HT1080 (cell line): ENCODE measurements at places on chromosomes 11 and 22. TPM values are rescaled to one million over a fixed set of nuclear protein-coding genes. Genes with fewer than 3 reads are reported as not detected.
A peak's percentile ranks its signal among the peaks of the same experiment; 100 is the strongest.

HDAC10 gene
- total RNA-seq, result 13.6 and 14.5 TPM in 2 replicates

GRCh38 chr22:47152938-47153337 is 390.5 kb downstream of the TBC1D22A start:
- DNase-seq, result no peak

TRIM48 gene
- not detected in 2 replicates for total RNA-seq

MUC5AC gene
- not detected in 2 replicates for total RNA-seq

DNA sequence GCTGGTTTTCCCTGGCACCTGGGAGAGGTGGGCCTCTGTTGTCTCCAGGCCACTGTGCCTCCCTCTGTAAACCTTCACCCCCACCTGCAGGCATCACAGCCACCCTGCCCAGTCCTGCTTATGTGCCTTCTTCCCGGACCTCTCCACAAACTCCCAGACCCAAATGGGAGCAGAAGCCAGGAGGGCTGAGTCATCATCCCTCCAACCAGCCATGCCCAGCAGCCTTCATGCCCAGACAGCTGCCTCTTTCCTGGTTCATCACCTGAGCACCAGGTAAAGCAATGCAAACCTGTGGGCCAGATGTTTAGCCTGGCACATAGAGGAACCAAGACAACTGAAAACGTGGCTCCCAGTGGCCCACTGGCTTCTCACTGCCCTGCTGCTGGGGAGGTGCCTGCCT is 2.1 kb upstream of the TMPRSS4 start:
- DNase-seq, result no peak

- no peak for DNase-seq
Observed at GRCh38 chr11:134574425-134574824, 162.4 kb upstream of the B3GAT1 start.

FADS3 gene
- total RNA-seq, result 61.3 and 65.3 TPM in 2 replicates

GRCh38 chr11:19183646-19184045 is 18.1 kb downstream of the CSRP3 start:
- DNase-seq, result no peak

DNA sequence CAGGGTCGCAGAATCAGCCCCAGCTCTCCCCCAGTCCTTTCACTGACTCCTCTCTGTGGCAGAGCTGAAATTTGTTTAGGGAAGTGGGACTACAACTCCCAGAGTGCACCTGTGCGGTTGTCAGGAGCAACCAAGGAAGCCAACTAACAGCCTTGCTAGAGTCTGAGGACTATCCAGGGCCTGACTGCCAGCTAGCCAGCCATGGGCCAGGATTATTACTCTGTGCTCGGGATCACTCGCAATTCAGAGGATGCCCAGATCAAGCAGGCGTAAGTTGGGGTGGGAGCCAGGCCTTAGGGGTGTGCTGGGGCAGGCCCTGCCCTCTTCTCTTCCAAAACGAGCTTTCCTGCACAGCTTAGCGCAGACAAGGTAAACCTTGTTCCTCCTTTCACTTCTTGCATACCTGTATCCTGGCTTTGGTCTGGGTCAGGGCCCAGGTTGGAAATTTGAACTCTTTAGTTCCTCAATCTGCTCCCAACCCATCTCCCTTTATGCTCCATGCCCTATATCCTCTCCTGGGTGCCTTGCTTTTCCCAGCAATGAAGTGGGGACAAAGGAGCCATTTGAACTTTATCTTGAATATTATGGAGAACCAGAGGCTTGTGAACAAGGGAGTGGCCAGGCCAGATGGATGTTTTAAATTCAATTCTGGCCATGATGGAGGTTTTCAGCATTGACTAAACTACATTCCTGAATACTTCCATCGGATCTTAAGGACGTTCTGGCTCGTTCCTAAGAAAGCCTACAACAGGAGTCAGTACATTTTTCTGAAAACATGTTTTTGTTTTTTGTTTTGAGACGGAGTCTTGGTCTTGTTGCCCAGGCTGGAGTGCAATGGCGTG is at the start of gene DNAJB13:
TSS of gene DNAJB13 (plus strand) at position 158 of the 842 bp plus-strand sequence. CDS start at position 202, 44 bp downstream.
- DNase-seq, result peak; percentile 42

GRCh38 chr11:15935373-15935772 is 421.0 kb downstream of the SOX6 start:
- DNase-seq, result no peak

SYT13 gene
- 0.03 and 0.63 TPM in 2 replicates for total RNA-seq

GRCh38 chr11:66293777-66294625 is 2.3 kb downstream of the TMEM151A start:
- no peak for DNase-seq

- DNase-seq, result no peak
Observed at GRCh38 chr11:131593301-131593700, 222.9 kb downstream of the NTM start.

DNA sequence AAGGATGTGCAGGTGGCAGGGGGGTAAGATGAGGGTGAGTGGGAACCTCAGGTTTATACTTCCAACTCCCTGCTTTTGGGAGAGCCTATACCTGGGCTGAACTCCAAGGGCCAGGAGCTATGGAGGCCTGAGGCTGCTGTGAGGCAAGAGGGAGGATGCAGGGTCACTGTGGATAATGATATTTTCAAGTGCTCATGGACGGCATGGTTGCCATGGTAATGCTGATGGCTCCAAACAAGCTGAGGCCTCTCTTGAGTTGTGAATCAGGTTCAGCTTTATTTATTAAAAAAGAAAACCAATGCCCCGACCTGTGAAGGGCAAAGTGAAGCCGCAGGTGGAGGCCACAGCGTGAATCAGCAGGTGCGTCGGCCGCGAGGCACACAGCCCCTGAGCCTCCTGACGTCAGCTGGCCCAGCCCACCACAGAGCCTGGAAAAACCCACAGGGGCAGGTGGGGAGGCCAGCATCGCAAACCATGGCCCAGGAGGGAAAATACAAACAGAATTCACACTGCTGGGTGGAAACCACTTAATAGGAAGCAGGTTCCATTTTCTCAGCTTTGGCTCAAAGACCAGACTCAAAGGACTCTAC is 17.4 kb upstream of the CREB3L1 start:
- DNase-seq, result no peak

RAG2 gene
- not detected in 2 replicates for total RNA-seq

- DNase-seq, result no peak
Observed at GRCh38 chr11:46265764-46266163, 11.7 kb upstream of the CREB3L1 start.

APOA5 gene
- total RNA-seq, result 0.23 TPM in 1 of 2 replicates, not detected in the other

KLHL22 gene
- 5.7 and 7.9 TPM in 2 replicates for total RNA-seq

DNA sequence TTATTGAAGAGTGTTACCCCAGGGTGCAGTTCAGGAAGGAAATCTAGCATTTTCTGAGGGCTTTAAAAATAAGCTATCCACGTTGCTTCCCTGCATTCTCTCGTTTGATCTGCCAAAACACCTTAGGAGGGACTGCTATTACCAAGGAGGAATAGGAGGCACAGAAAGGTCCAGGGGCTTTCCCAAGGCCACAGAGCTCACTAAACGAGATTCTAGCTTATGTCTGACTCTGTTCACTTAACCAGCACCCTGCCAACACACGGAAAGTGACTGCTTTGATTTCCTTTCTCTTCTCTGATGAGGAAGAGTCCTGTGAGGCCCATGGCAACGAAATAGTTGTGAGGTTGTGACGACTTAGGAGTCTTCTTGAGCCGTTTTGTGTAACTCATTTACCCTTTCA is 3.4 kb upstream of the PTPN5 start:
- DNase-seq, result no peak

DNA sequence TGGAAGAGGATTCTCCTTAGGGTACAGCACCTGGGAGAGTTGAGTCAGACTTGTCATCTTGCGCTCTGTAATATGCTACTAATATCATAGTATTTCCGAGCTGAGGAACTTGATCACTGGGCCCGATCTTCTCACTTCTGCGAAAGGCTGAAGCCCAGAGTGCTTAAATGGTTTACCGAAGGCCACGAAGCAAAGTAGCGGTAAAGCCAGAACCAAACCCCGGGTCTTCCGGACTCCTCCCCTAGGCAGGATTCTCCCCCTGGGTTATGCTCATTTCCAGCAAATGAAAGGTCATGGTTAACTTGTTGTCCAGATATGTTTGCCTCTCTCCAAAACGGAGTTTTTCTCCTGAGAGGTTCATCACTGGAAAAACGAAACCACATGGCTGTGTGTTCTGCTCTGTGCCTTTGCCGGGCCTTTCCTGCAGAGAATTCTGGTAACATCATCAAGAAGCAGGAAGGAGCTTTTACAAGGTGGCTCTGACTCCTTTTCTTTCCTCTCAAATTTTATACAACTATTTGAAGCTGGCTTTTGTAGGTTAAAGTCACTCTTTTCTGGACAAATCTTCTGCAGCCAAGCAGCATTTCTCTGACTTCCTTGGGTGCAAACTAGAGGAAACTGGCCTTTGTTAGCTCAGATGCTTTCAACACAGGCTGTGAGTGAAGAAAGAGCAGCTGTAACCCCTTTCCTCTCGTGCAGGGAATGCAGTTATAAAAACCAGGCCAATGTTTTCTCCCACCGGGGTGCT is 35.5 kb downstream of the UBASH3B start:
- no peak for DNase-seq
